ENCODE measurements at places on chromosomes 13 and 19.

DNA sequence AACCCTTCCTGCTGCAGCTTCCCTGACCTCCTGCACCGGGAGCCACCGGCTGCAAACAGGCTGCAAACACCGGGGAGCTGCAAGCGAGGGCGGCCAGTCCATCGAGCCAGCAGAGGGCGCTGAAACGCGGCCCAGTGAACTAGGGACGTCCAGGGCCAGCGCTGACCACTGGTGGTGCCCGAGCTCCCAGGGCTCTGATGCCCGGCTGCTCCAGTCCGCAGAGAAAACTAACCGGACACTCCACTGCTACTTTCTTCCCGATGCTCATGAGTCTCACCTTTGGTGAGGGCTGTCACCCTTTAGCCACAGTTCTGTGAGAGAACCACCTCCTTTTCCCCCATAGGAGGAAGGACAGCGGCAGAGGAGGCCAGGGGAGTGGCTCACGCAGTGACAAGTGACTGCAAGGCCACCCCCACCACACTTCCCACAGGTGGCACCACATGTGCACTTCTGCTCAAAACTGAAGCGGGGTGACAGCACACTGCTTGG, 82.8 kb upstream of the MTIF3 start:
- peak; percentile 27 for DNase-seq

- DNase-seq, result no peak
These were observed 18.5 kb upstream of the ATP11A start for GRCh38 chr13:112671359-112671758.

- DNase-seq, result no peak
These were observed 220.3 kb downstream of the NBEA start for GRCh38 chr13:35162420-35162819.

DNA sequence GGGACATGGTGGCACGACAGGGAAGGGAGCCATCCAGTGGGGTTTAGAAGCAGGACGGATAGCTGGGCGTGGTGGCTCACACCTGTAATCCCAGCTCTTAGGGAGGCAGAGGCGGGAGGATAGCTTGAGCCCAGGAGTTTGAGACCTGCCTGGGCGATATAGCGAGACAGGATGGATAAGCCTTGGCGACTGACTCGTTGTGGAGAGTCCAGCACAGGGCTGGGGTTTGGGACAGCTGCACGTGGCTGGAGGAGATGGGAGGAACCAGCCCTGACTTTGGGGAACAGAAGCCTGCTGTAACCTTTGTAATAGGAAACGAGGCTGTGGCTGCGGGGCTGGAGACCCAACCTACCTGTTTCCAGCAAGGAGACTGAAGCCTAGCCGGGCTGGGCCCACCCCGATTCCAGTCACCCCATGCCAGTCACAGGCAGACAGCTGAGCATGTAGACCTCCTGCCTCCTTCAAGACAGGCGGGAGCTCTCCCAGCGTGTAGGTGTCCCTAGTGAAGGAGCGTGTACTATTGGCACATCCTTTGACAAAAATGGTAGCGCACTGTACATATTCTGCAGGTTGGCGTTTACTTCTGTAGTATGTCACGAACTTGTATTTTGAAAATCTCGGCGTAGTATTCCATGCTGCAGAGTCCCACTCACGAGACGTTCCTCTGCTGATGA, 8.0 kb downstream of the LENG1 start:
- no peak for DNase-seq

- no peak for DNase-seq
These were observed 26.2 kb downstream of the ZNF473 start for GRCh38 chr19:50051964-50052363.

GRCh38 chr13:82720986-82721385, 1161.3 kb downstream of the SLITRK1 start:
- no peak for DNase-seq

DNA sequence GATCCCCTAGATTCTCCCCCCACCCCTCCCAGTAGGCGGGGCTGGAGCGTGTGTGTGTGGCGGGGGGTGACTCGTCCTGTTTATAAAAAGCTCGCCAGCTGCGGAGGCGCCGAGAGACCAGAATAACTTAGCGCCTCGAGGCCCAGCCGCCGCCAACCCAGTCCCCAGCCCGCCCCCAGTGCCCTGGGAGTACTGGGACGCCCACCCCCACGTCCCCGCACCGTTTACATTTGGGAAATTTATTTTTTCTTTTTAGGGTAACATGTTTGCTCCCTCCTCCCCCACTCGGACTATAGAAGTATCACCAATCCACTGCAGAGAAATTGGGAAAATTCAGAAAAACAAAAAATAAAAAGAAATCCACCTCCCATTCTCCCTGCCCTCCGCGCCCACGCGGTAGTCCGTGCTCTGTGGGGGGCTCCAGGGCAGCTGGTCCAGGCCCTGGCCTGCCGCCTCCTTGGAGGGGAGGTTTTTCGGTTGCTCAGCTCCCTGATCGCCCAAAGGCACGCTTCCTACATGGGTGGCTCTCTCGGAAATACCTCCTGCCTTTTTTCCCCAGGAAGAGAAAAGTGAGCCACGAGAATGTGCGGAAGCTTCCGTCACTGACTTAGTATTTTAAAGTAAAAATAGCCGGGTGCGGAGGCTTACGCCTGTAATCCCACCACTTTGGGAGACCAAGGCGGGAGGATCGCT, 1.5 kb upstream of the RAB3A start:
- DNase-seq, result peak; percentile 45

DNA sequence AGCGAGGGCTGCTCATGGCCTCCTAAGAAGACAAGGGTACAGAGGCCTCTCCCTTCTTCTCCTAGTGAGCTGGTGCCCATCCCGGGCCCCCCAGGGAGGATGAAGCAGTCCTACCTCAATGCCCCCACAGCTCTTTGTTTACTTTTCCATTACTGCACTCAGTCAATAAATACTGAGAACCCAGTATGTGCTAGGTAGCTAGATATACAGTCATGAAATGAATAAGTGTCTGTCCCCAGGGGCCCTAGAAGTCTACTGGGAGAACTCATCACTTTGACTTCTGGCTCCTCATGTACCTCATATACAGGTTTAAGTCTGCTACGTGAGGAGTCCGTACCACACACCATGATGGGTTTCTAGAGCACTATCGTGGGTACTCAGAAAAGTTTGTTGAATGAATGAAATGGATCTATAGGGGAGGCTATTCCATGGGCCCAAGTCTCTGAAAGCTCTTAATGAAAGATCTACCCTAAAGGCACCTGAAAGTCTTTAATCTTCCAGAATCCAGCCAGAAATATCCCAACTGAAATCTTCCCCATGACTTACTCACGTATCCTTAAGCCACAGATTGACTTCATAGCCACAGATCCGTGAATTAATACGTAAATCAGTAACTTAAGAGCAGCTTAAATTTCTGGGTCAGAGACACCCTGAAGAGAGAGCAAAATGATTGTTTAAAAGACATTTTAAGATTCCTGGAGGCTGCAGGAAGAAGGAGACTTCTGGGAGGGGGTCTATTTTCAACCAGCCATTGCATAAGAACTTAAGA, 51.6 kb upstream of the POMP start:
- no peak for DNase-seq

GRCh38 chr13:98279473-98280175, 102.6 kb upstream of the RNF113B start:
- no peak for DNase-seq

DNA sequence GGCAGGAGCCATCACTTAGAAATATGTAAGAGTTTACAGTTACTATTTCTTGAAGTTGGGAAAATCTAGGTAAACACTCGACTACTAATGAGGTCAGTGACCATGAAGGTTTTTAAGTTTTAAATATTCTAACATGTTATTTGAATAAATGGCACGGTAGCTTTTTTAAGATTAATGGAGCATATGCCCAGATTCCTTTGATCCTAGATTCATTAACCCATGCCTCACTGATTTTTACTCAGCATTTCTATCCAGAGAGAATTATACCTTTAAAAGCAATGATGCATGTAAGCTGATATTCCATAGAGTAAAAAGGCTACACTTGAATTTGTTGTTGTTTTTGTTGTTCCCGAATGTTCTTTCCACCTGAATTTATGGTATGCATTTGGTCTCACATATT, 541.4 kb downstream of the DACH1 start:
- DNase-seq, result no peak

DNA sequence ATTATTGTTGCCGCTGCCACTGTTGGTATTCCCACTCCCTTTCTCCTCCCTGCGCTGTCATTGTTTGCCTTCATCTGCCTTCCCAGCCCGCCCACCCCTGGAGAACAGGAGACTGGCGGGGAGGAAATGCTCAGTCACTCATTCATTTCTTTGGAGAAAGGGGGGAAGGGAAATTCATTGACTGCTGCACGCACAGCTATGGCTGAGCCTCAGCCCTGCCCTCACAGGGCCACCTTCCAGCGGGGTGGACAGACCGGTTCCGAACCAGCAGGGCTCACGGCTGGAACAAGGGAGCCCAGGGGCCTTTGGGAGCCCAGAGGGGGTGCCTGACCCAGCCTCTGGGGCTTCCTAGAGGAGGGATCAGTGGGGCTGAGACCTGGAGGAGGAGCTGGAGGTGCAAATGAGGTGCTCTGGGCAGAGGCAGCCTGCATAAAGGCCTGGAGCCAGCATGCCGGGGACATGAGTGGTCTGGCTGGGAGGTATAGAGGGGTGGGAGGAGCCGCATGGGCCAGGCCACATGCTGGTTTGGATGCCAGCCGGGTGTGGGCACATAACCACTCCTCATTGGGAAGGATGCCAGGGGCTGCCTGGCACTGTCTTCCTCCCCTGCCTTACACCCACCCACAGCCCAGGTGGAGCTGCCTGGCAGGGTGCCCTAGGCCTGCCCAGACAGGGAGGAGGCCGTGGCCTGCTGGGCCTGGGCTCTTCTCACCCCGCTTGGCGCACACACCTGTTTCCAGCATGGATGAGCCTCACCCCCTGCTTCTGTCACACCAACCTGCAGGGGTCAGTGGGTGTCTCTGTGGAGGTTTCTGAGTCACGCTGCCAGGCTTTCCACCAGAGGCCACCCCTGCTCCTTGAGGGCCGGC, 26.8 kb downstream of the PPP5C start:
- no peak for DNase-seq

GRCh38 chr19:43820098-43820883, 6.8 kb upstream of the ZNF283 start:
- DNase-seq, result peak; percentile 6

DNA sequence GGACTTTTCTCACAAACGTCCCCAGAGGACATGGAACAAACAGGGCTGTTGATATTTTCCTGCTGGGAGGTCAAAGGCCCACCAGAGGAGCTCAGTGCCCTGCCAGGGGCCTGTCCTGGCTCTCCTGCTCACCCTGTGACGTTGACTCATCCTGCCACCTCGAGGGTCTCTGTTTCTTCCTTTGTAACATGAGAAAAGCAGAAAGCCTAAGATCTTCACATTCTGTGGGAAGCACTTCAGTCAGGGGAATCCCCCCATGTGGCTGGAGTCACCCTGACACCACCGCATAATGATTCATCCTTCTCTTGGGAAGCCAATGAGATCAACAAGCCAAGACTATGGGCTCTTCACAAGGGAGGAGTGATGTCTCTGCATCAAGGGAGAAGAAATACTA, 147.9 kb downstream of the KATNAL1 start:
- DNase-seq, result peak; percentile 56

DNA sequence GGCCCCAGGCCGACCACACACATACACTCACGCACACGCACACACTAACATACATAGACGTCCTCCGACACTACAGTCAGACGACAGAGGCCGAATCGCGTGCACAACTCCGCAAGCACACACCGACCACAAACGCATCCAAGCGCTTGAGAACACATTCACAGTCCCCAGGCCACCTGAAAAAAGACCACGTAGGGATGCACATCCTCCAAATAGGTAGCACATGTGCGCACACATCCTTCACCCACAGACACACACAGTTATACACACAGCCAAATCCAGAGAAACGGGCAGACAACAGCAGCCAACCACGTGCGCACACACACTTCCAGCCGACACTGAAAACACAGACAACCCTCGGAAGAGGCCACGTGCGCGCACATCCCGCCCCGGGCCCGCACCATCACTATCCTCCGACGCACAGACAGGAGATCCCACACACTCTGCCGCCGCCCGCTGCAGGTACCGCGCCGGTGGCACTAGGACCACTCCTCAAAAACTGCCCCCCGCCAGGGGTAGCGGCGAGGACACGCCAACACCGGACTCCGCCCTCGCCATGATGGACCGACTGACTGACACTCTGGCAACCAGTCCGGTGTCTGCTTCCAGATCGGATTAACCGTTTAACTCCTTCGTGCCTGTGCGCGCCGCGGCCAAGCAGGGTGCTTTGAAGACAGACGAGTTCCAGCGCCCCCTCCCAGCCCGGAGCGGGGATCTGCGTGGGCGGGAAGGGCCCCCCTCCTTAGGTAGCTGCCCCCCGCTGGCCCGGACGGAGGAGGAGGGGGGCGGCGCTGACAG, 493 bp upstream of the PDE4A start:
- DNase-seq, result no peak

DNA sequence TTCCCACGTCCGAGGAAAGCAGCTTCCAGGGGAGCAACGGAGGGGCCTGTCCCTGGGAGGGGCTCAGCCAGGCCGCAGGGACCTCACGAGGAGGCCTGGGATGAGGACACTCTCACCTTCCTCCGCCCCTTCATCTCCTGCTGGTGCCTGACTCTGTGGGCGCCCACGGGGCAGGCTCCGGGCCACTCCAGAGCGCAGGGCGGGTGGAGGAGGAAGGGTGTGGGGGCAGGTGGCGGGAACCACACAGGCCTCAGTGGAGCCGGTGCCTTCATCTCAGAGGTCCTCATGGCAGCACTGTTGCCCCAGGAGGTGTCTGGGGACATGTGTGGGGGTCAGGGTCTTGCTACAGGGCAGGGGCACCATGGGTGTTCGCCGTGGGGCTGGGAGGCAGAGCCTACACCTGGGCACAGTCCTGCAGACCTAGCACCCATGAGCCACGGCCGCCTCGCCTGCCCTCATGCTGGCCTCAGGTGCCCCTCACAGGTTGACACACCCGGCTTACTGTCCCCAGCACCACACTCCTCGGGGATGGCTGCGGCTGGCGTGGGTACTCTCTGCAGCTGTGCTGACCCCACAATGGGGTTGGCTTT, 10.1 kb upstream of the TMEM255B start:
- no peak for DNase-seq

GRCh38 chr19:33492090-33492489, 29.5 kb downstream of the PEPD start:
- DNase-seq, result no peak

DNA sequence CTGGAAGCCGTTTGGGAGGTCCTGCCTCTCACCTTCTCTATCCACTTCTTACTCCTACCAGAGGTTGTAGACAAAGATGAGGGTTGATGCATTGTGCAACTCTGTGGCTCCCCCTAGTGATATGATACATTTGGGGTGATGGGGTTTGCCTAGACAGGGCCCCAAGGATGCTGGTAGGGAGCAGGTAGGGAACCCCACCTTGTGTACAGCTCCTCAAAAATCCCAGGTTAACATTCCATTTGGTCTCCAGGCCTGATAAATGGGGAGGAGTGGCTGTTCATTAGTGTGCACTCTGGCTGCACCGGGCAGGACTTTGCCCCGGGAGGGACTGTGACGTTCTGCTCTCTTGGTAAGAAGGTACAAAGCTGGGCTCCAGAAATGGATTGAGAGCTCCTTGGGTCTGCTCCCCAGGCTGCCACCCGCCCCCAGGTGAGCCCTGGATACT, 19.2 kb downstream of the SIGLEC8 start:
- DNase-seq, result peak; percentile 56

- no peak for DNase-seq
These were observed 165.4 kb downstream of the KCTD12 start for GRCh38 chr13:76720821-76721220.

GRCh38 chr13:109166804-109167203, 537.4 kb downstream of the MYO16 start:
- DNase-seq, result no peak
